CD4-positive, alpha-beta T cell treated with Interleukin-4 for 4 hours (primary cell): ENCODE measurements at places on chromosomes 3 and 15.

- no peak for DNase-seq
These were observed 53.5 kb downstream of the SUCNR1 start for GRCh38 chr3:151926956-151927355.

DNA sequence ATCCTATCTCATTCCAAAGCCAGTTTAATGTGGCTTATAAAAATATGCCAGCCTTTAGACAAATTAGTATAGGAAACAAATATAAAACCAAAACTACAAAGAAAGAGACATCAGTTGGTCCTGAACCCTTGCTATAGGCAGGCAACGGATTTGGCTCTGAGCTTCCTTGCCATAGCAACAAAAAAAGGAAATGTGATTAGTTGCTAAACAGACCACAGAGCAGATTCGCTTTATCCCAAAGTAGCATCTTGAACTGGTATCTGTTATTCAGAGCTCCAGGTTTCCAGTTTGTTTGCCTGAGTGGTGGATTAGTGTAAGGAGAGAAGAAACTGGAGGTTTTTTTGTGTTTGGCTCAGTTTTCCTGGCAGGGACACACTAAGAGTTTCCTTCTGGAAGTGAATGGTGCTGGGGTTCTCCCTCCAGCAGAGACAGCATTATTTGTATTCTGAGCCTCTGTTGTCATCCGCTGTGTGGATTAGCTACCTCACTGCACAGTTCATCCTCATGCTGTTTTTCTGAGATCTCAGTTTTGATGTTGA lies 44.1 kb downstream of the CHST2 start:
- no peak for DNase-seq

DNA sequence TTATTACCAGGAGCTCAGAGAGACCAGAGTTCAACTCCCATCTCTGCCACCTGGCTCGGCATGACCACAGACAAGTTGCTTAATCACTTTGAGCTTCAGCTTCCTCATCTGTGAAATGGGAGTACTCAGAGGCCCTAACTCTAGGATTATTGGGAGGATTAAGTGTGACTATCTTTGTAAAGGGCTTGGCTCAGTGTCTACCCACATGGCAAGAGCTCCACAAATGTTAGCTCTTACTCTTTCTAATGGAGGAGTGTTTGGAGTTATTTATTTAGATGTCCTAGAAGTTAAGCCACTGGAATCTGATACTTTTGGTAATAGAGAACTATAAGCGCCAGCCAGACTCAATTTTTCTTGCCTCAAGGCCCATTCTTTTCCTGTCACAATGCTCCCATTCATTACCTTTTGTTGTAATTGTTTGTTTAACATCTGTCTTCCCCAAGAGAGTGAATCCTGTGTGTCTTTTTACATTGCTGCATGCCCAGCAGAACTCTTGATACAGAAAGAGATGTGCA lies 12.3 kb upstream of the LMCD1 start:
- no peak for DNase-seq

GRCh38 chr3:9590282-9590791 lies 36.7 kb upstream of the LHFPL4 start:
- DNase-seq: no peak

- DNase-seq: no peak
These were observed 4.2 kb downstream of the ZNF589 start for GRCh38 chr3:48245136-48245535.

DNA sequence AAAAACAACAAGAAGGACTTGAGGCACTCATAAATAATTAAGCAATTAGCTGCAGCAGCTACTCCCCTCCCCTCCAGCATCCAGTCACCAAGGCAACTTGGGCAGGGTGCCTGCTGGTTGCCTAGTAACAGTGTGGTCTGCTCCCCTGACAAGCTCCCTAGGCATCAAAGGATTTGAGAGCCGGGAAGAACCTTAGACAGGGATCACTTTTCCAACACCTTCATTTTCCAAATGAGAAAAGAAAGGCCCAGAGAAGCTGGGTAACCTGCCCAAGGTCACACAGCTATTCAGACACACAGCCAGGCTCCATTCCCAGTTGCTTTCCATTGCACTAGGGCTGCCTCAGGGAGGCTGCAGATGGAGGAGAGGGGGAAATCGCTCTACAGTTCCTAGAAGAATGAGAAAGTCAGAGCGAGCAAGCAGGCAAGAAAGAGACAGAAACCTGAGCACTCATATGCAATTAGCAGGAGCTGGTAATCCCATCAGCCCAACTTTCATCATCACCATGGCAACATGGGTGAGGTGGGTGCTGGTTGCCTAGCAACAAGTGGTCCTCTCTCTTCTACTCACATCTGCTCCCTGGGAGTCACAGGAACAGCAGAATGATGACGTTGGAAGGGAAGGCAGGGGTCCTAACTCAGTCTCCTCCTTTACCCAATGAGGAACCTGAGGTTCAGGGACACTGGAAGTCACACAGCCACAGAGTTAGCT lies 3.6 kb upstream of the EIF4E3 start:
- peak; percentile 45 for DNase-seq

GRCh38 chr15:60278879-60279278 lies 118.9 kb downstream of the ANXA2 start:
- no peak for DNase-seq

DNA sequence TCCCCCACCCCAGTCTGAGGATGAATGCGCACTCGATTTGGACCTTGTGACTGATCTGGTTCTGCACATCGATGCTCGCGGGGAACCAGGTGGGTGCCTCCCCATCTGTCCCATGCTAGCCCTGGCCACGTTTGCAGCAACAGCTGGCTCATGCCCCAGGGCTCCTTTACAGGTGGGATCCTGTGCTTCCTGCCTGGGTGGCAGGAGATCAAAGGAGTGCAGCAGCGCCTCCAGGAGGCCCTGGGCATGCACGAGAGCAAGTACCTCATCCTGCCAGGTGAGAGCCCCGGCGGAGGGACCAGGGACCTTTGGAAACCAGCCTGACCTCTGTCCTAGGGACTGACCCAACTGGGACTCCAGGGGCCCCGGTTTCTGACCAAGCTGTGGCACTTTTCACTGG lies 44.3 kb downstream of the DHX30 start:
- DNase-seq: no peak

DNA sequence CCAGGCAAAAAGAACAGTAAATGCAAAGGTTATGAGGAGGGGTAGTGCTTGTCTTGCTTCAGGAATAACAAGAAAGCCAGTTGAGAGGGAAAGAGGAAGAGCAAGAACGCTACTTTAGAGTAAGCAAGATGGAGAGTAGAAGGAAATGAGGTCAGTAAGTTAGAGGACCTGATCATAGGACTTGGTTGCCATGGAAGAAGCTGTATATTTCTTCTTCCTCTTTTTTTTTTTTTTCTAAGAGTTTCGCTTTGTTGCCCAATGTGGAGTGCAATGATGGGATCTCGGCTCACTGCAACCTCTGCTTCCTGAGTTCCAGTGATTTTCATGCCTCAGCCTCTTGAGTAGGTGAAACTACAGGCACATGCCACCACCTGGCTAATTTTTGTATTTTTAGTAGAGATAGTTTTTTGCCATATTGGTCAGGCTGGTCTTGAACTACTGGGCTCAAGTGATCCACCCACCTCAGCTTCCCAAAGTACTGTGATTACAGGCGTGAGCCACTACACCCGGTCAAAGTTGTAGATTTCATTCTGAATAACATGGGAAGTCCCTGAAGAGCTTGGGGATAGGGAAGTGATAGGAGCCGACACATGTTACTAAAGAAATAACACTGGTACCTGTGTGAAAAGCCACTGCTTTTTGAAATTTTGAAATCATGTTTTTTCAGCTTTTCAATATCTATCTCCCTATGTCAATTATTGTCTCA lies 527.9 kb upstream of the NAALADL2 start:
- DNase-seq: no peak

- DNase-seq: no peak
These were observed 308.9 kb downstream of the EPHB1 start for GRCh38 chr3:135103917-135104316.

DNA sequence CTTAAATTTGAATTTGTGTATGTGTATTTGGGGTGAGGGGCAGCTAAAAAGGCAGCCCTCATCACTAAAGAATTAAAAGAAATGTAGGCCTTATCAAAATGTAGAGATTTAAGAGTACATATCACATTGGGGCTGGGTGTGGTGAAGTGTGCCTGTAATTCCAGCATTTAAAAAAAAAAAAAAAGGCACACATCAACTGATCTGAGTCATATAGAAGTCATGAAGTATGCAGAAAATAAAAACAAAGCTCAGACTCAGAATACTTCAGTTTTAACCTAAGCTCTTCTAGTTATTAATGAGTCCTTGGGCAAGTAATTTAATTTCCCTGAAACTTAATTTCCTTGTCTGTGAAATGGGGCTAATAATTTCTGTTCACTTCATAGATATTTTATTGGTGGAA lies 31.6 kb downstream of the SLC24A1 start:
- DNase-seq: no peak

- DNase-seq: no peak
These were observed 707.4 kb downstream of the MECOM start for GRCh38 chr3:168956076-168956475.

GRCh38 chr15:26722621-26723160 lies 50.2 kb downstream of the GABRB3 start:
- DNase-seq: no peak

- no peak for DNase-seq
These were observed 169.0 kb upstream of the IL12A start for GRCh38 chr3:159819676-159820075.

DNA sequence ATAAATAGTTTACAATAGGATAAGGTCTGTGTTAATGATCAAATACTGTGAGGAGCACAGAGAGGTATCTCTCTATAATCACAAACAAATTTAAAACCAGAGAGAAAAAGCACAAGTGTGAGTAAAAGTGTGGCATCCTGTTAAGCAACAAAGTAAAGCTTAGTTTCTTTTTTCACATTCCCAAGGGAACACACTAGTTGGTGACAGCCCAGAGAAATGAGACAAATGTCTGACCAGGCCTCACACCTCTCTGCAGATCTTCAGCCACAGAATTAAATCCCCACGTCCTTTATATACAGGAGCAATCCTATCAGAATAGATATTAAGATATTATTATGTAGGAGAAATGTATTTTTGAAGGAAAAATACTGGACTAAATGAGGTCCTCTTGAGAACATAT lies 2.7 kb downstream of the FBN1 start:
- no peak for DNase-seq

GRCh38 chr3:171967932-171968678 lies 71.3 kb upstream of the FNDC3B start:
- DNase-seq: no peak

DNA sequence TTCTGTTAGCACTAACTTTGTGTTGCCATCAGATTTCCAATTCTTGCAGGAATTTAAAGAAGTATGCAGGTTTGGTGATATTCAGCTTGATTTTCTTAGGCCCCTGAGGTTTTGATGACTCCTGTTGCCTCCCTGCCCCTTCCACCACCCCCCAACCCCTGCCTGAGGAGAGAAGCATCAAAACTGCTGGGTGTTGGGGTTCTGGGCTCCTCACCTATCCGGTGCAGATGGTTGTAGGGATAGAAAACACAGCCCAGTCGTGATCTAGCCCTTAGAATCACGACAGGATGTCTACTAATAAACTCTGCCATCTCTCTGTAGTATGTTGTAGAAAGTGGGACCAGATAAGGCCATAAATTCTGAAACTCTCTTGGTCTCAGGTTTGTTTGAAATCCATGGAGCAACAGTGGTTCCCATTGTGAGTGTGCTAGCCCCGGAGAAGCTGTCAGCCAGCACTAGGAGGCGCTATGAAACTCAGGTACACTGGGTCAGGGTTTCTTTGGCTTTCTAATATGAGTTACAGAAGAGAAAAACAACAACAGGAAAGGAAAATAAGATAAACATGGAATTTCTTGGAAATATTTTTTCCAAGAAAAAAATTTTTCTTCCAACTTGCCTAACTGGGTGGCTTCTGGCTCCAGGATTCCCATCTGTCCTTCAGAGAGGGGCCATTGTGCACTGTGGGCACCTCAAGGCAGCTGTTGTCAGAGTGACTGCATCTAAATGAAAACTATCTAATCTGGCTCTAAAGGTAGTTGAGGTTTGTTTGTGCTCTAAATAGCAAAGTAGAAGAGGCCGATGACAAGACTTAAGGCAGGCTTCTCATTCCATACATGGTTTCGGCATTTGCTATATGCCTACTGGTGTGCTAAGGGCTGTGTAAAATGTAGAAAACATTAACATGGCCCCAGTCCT lies 8.7 kb downstream of the SRP14 start:
- DNase-seq: no peak

DNA sequence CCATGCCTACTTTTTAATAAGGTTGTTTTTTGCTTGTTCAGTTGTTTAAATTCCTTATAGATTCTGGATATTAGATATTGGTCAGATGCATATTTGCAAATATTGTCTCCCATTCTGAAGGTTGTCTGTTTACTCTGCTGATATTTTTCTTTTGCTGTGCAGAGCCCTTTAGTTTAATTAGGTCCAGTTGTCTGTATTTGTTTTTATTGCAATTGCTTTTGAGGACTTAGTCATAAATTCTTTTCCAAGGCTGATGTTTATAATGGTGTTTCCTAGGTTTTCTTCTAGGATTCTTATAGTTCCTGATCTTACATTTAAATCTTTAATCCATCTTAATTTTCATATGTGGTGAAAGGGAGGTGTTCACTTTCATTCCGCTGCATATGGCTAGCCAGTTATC lies 77.4 kb downstream of the PTPRG start:
- no peak for DNase-seq

DNA sequence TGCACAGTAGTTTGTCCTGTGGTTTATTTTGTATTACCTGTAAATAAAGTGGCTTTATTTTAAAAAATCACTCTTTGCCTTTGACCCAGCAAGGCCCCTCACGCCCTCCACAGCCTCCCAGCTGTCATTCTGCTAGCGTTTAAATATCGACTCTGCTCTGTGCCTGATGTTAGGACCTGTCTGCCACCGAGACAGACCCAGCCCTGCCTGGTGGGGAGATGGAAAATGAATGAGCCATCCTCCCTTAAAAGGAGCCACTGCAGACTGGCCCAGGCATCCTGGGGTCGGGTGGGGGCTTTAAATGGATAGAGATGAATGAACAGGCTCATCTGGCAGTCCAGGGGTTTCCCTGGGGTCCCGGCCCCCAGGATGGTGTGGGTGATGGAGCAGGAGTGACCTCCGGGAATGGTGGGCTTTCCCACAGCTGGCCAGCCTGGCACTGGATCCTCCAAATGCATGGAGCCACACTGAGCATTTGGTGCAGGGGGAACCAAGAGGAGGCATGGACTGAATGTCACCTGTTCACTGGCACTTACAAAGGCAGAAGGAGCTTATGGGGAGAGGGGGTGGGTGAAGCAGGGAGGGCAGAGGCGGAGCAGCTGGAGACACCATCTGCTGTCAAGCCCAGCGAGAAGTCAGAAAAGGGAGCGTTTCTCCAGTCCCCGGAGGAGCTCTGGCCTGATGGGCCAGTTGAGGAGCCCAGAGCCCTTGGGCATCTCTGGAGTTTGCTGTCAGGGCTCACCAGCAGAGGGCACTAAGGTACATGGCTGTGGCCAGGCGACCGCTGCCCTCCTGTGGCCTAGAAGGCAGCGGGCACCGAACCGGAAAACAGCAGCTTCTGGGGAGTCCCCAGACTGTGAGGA lies 11.9 kb downstream of the GRM2 start:
- DNase-seq: peak; percentile 33

DNA sequence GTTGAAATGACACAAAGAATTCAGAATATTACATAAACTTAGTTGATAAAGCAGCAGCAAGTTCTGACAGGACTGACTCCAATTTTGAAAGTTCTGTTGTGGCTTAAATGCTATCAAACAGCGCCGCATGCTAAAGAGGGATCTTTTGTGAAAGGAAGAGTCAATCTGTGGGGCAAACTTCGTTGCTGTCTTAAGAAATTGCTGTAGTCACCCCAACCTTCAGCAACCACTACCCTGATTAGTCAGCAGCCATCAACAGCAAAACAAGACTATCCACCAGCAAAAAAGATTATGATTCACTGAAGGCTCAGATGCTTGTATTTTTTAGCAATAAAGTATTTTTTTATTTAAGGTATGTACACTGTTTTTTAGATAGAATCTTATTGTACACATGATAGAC lies 14.2 kb downstream of the CRBN start:
- peak; percentile 32 for DNase-seq
